ENCODE measurements at places on chromosomes 7 and 10.

DNA sequence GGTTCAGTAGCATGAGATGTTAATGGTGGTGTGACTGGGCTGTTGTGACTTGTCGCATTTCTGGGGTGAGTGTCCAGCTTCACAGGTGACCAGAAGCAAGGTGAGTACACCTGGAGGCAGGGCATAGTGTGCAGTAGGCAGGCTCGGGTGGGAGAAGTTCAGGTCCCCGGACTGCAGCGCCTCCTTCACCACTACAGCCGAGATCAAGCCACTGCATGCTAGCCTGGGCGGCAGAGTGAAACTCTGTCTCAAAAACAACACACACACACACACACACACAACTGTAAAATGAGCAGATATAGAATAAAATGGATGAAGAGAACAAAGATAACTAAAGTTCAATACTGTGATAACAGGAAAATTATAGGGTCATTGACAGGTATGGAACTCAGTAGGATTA is 11.1 kb upstream of the PARD3 start:
- DNase-seq = no peak

- no peak for DNase-seq
Measured at GRCh38 chr7:28785041-28785995, 172.8 kb downstream of the TRIL start.

DNA sequence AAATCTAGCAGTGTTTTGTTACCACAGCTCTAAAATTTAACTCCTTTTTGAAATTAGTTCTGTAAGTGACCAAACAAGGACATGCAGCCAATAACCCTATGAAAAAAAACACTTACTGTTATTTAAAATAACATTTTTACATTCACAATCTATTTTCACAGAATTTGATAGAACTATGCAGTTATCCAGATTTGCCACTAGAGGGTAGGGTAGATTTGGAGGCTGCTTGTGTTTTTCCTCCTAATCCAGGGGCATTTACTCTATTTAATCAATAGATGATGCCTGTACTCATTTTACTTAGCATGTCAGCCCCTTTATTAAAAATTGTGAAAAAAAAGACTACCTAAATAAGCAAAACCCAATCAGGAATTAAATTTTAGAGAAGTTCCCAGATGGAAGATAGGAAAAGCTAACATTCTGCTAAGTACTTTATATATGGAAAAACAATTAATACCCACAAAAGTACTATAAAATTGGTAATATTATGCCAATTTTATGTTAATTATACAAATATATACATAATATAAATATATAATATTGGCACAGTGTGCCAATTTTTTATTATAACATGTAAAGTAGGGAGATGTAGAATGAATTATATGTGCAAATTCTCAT is 18.1 kb upstream of the LIPK start:
- no peak for DNase-seq

DNA sequence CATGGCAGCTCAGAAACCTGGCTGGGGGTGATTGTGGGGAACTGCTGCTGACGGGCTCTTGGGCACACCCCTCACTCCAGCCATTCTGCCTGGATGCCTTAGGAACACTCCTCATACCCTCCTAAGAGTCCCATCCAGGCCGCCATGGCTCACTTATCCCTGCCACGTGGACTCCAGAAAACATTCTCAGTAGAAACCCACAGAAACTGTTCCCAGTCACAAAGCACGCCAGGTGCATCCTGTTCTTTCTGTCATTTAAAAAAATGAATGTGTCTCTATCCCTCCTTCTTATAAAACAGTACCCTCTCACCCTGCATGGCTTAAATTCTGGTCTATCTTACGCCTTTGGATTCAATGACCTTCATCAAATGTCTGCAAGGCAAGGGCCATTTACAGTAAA is 177.7 kb downstream of the CUX1 start:
- DNase-seq = no peak

DNA sequence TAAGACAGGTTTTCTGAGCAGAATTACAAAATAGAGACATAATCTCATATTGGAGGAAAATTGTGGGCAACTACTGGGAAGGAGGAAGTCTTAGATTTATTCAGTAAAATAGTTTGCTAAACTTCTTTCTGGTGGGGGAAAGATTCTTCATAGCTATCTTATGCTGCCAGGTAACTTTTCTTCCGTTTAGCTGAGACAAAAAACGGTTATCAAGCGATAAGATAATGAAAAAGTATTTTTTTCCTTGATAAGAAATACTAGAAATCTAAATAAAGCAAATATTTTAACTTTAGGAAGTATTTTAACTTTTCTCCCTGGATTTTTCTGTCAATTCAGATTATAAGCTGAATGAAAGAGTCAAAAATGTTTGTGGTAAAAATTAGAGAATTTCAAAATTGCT is 52.3 kb downstream of the JMJD1C start:
- DNase-seq = no peak

DNA sequence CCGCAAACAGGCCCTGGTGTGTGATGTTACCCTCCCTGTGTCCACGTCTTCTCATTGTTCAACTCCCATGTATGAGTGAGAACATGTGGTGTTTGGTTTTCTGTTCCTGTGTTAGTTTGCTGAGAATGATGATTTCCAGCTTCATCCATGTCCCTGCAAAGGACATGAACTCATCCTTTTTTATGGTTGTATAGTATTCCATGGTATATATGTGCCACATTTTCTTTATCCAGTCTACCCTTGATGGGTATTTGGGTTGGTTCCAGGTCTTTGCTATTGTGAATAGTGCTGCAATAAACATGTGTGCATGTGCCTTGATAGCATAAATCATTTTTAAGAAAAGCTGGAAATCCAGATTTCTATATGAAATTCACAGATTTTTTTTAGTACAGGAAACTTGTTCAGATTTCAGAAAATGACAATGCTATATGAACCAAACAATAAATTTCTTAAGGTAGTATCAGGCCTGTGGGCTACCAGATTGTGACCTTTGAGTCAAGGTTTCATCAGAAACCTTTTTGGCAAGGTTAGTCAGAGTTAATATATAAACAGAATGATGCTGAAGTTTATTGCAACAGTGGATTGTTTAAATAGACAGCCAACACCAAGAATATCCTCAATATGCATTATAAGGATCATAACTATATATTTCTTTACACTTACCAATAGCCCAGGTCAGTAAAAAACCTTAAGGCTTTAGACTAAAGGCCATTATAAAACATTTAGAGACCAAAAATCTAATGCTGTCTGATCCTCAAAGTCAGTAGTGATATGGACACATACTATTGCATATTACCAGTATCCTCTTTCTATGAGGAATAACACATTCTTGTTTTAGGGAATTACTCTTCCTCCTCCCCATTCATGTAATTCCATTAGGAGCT is 68.7 kb upstream of the PAPSS2 start:
- no peak for DNase-seq

DNA sequence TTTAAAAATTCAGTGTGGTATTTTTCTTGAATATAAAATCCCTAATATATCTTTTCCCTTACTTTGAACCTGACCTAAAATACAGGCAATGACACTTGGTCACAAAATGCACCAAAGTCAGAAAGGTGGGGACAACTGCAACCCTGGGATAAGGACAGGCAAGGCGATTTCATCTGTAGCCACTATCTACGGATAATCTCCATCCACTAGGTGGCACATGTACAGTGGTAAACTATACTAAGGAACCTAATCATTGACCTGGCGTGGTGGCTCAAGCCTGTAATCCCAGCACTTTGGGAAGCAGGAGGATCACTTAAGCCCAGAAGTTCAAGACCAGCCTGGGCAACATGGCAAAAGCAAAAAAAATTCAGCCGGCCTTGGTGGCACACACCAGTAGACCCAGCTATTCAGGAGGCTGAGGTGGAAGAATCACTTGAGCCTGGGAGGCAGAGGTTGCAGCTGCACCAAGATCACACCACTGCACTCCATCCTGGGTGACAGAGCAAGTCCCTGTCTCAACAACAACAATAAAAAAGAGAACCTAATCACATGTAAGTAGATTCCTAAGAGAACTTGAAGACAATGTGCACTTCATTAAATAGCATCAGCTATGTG is 98.9 kb downstream of the KMT2C start:
- peak; percentile 10 for DNase-seq

DNA sequence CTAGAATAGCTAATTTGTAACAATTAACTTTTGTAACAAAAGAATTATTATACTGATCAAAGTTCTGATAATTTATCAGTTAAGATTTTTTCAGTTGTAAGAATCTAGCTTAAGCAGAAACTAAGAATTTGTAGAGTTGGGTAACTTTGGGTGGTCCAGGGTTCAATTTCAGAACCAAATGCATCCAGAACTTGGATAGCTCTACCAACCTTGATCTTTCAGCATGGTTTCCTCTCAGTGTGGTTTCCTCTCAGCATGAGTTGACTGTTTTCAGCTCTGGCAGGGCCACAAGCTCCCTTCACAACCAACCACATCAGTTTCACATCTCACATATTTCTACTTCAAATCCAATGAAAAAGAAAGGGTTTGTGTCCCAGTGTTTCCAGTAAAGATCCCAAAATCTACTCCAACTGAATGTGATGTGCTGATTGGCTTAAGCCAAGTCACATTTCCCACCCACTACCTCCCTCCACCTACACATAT is 3.3 kb upstream of the FAS start:
- no peak for DNase-seq

- no peak for DNase-seq
Measured at GRCh38 chr7:22481726-22482125, 18.3 kb downstream of the STEAP1B start.

GRCh38 chr7:37541810-37542443 is 93.3 kb upstream of the ELMO1 start:
- no peak for DNase-seq

DNA sequence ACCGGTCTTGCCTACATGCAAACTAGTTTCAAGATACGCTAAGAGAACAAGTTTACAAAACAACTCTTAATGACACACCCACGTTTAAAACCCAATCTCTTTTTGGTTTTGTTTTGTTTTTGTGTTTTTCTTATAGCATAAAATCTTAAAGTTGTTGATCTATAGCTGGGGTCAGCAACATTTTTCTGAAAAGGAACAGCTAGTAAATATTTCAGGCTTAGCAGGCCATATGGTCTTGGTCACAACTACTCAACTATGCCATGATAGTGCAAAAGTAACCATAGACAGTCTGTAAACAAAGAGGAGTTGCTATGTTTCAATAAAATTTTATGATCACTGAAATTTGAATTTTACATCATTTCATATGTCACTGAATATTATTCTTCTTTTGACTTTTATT is 327.4 kb downstream of the AGMO start:
- DNase-seq = no peak

- no peak for DNase-seq
Measured at GRCh38 chr7:136179851-136180721, 202.9 kb upstream of the MTPN start.

DNA sequence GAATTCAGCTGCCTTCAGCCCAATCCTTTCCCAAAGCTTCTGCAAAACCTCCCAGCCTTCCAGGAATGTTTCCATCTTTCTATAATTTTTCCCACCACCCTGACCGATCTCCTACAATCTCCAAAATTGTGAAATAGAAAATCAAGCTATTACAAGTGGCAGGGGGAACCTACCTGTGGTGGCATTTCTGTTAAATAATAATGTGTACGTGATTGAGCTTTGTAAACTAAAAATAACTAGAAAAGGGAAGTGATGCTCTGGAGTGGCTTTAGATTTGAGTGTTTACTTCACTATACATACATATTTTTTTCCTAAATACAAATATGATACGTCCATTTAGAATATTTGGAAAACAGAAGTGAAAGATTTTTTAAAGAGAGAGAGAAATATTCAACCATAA is 593.6 kb downstream of the GRM8 start:
- no peak for DNase-seq

DNA sequence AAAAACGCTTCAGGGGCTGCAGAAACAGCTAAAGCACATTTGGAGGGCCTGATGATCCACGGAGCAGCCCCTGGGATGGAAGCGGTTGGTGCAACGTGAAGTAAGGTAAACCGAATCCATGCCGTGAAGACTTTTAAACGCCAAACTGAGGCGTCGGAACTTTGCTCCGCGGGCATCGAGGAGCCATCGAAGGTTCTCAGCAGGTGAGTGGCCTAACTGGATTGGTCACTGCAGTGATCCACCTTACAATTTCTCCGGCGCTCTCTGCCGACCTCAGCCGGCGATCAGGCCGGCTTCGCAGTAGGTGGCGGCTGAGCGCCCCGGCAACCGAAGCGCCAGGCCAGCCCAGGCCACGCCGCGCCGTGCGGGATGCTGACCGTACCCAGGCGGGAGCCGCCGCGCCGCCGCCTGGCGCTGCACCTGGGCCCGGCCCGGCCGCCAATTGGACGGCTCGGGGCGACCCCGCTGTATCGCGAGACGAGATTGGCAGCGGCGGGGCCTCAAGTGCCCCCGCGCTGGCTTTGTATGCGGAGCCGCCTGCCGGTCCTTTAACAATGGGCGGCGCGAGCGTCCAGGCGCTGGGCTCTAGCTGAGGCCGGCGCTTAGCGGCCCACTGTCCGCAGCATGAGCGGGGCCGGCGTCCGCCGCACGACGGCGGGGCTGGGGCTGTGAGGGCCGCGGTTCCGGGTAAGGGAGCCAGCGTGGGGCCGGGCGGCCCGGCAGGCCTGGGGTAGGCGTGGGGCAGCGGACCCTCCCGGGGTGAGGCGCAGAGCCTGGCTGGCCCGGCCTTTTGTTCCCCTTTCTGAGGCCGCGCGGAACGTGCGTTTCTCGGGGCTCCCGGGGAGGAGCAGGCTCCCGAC is at the start of gene CCNJ:
Gene CCNJ, plus strand, starts transcription at position 551 of the 860 bp plus-strand sequence. CDS start 811 bp downstream, outside the sequence.
- peak; percentile 78 for DNase-seq

DNA sequence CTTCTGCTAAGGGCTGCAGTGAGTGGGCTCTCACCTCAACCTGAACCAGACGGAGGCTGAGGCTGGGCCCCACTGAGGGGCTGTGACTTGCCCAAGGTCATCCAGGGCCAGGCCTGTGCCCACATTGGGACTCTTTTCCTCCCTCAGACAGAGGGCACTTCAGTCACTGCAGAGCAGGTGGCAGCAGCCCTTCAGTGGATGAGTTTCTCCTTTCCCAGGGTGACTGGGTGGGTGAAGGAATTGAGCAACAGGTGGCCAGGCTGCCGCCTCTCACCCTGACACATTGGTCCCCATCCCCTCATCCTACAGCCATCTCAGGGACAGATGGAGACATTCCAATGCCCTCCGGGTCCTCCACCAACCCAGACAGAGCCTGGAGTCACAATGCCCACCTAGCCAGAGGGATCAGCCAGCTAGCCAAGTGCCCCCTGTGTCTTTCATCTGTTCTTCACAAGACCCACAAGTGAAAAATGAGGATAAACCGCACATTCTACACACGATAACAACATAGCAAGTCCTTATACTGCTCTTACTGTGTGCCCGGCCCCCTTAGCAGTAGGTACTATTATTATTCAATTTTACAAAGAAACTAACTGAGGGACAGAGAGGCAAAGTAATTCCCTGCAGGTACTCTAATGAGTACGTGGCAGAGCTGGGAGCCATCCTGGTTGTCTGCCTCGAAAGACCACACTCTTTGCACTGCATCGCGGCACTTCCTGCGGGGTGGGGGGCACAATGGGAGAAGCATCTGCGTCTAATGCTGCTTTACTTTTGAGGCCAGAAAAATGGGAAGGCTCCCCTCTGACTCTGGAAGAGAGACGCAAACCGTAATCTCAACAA is 1.7 kb upstream of the SLC18A3 start:
- DNase-seq = no peak

GRCh38 chr7:150940431-150941102 is 37.6 kb downstream of the KCNH2 start:
- DNase-seq = no peak
